ENCODE measurements at places on chromosomes 12 and 14.

DNA sequence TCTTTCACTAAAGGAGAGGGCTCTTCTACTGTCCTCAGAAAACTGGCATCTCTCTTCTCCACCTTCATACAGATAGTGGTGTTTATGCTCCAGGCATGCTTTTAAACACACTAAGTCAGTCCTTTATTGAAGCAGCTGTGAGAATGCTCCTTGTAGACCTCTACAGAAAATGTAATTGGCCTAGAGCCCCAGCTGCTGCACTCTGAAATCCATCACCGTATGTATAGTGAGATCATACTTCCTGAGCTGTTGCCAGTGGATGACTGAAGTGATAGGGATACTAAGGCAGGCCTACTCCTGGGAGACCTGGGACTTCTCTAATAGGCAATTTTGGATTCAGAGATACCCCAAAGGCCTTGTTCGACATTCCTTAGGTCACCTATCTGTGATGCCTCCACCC lies 535.4 kb downstream of the RPS29 start:
- no peak for DNase-seq

GRCh38 chr12:54418441-54419087 lies 502 bp downstream of the ITGA5 start:
- no peak for DNase-seq

- DNase-seq = no peak
Observed at GRCh38 chr12:65911321-65911720, 87.0 kb downstream of the HMGA2 start.

DNA sequence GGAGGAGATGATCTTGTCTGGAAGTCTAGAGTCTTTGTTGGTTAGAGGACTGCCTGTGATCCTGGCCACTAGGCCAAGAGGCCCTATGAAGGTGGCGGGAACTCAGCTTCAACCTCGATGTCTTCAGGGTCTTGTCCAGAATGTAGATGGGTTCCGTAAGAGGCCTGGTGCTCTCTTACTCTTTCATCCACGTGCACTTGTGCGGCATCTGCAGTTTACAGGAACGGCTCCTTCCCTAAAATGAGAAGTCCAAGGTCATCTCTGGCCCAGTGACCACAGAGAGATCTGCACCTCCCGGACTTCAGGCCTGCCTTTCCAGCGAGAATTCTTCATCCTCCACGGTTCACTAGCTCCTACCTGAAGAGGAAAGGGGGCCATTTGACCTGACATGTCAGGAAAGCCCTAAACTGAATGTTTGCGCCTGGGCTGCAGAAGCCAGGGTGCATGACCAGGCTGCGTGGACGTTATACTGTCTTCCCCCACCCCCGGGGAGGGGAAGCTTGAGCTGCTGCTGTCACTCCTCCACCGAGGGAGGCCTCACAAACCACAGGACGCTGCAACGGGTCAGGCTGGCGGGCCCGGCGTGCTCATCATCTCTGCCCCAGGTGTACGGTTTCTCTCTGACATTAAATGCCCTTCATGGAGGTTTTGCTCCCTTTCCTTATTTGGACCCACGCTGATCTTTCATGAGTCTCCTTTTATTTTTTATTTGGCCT lies 17.7 kb downstream of the WNT5B start:
- DNase-seq = no peak

- no peak for DNase-seq
Observed at GRCh38 chr14:39857376-39858055, 425.3 kb upstream of the FBXO33 start.

GRCh38 chr12:125340791-125341190 lies 275.6 kb downstream of the AACS start:
- no peak for DNase-seq

GRCh38 chr12:7634561-7634960 lies 31.1 kb downstream of the APOBEC1 start:
- DNase-seq = no peak

GRCh38 chr12:53701518-53702264 lies 25.6 kb downstream of the CALCOCO1 start:
- no peak for DNase-seq

DNA sequence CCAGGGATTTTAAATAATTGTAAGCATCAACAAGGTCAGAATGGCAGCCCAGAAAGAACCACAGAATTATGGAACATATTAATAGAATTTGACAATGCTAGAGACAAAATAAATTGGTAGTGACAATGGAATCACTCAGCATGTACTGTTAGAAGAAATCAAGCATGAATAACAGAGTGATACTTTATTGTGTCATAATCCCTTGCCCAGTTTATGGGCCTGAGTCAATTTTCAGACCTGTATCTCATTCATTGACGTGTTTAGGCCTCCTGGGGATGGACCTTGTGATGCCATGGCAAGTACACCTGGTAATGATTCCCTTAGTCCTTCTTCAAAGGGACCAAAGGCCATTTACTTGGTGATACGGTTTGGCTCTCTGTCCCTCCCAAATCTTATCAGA lies 12.8 kb upstream of the CCDC91 start:
- DNase-seq = no peak

DNA sequence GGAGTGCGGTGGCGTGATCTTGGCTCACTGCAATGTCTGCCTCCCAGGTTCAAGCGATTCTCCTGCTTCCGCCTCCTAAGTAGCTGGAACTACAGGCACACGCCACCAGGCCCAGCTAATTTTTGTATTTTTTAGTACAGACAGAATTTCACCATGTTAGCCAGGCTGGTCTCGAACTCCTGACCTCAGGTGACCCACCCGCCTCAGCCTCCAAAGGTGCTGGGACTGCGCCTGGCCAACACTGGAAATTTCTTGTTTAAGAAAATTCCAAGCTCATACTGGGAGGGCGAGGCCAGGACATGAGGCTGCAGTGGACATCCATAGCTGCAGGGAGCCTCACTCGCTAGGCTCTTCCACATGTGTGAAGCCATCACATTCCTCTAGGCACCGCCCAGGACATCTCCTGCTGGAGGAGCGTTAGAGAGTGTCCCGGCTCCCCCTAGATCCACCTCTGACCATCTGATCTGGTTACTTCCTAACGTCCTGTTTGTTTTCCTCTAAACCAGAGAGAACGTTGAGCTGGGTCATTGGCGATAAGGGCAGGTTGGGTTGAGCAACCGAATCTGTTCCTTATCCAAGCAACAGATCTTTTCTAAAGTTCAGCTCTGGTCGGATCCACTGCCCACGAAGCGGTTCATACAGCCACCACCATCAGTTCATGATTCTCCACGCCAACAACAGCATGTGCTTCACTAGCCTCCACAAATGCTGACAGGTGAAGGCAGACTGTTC lies 108.2 kb upstream of the MED13L start:
- no peak for DNase-seq

- DNase-seq = no peak
Observed at GRCh38 chr14:104908303-104908702, 16.4 kb upstream of the PLD4 start.

- no peak for DNase-seq
Observed at GRCh38 chr14:63394841-63395240, 76.1 kb upstream of the GPHB5 start.

DNA sequence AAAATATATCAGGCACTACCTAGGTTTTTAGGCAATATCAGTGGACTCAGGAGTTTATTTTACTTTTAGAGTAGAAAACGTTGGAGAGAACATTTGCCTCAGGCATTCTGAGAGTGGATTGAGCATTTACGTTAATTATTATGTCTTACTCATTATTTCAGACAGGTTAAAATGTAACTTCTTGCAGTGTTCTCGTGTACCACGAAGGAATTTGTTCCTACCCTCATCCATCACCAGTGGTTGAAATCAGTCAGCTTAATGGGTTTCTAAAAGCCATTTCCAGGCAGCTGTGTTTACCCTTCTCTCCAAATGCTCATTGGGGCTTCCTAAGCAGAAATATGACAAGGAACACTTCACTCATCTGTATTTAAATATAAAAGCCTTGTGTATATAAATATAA lies 9.1 kb upstream of the LDHB start:
- no peak for DNase-seq

GRCh38 chr14:100102156-100102785 lies 37.0 kb downstream of the EVL start:
- no peak for DNase-seq

- no peak for DNase-seq
Observed at GRCh38 chr14:59060841-59061240, 127.6 kb upstream of the DAAM1 start.

GRCh38 chr12:38961683-38962082 lies 56.3 kb upstream of the CPNE8 start:
- no peak for DNase-seq

DNA sequence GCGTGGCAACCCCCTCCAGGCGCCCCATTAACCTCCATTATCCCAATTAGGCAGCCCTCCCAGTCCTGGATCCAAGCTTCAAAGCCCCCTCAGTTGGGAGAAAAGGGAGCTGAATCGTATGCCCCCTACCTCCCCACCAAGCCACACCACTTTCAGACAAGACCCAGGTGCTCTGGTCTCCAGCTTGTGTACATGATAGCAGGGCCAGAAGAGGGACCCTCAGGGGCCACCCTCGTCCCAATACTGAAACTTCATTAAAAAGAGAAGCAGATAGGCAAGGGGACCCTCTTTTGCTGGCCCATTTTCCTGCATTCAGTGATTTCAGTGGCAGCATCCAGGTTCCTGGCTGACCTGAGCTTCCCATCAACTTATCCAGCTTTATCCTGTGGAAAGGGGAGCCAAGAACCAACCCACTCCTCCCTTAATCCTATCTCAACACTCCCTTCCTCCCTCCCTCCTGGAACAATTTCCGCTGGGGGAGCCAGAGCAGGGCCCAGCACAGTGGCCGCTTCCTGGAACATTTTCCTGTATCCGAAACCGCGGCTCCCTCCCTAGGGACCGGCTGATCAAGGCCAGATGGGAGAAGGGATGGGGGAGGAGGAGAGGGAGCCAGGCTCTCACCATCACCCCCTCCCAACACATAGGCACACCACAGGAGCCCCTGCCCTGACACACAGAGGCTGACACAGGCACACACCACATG lies 9.5 kb upstream of the SP7 start:
- no peak for DNase-seq
